ENCODE measurements at places on chromosomes 3 and 15.

DNA sequence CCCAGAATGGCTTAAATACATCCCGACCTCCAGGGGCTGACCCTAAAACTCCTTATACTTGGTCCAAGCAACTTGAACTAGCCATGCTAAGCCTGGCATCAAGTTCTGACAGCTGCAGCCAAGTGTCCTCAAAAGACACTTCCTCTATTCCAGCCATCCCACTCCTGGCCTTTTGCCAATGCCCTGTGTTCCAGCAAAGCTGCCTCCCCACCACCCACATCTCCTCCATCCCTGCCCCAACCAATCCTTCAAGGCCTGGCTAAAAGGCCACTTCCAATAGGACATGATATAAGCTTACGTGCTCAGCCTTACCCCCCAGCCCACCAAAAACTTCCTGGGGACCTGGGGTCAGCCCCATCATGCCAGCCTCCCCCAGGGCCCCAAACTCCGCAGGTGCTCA lies 40.9 kb downstream of the SEMA3G start:
- no peak for DNase-seq

DNA sequence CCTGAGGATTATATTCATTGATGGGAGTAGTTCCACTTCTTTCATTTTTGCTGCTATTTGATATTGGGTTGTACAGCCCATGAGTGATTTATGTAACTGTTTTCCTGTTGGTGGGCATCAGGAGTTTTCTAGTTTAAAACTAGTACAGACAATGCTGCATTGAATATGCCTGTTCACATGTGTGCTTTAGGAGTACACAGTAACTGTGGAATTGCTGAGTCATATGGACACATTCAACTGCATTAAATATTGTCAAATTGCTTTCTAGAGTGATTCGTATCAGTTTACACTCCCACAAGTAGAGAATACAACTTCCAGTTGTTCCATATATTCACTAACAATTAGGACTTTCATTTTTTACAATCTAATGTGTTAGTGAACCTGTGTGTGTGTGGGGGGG lies 59.8 kb upstream of the THSD4 start:
- no peak for DNase-seq

DNA sequence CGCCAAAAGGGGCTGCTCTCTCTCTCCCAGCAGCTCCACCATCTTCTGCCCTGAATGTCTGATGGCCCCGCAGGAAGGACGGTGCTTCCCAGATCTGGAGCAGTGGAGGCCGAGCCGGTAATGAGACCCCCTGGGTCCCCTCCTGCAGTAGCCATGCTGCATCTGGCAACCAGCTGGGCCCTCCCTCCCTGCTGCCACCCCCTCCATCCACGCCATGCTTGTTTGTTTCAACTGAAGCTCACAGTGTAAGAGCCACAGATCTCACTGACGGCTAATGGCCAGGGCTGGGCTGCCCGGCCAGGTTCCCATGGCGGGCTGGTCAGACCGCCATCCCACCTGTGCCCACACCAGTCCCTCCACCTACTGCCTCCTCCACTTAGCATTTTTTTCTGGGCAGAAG lies 260.8 kb downstream of the UACA start:
- DNase-seq = no peak

GRCh38 chr3:141979050-141979671 lies 102.7 kb downstream of the ATP1B3 start:
- peak; percentile 68 for DNase-seq

GRCh38 chr15:81280696-81281455 lies 43.1 kb downstream of the STARD5 start:
- DNase-seq = no peak

- no peak for DNase-seq
Measured at GRCh38 chr3:172034786-172035685, 4.3 kb upstream of the FNDC3B start.

DNA sequence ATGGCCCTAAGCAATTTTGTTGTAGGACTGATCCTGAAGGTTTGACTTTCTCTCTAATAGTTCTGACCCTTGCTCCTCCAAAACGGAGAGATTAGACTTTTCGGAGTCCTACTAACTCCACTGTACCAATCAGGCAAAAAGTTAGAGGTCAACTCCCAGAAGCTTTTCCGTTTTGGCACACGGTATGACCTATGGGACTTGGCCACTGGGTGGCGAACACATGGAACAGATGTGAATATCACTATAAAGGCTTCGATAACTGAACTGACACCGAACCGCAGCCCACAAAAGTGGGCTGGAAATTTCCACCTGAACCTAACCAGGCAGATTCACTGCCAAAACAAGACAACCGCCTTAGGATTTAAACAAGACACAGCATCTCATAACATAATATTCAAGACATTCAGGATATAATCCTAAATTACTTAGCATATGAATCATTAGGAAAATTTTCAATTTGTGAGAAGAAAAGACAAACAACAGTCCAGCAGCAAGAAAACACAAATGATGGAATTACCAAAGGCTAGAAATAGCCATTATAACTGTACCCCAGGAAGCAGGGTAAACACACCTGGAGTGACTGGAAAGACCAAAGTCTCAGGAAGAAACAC lies 12.2 kb upstream of the TM2D3 start:
- no peak for DNase-seq

DNA sequence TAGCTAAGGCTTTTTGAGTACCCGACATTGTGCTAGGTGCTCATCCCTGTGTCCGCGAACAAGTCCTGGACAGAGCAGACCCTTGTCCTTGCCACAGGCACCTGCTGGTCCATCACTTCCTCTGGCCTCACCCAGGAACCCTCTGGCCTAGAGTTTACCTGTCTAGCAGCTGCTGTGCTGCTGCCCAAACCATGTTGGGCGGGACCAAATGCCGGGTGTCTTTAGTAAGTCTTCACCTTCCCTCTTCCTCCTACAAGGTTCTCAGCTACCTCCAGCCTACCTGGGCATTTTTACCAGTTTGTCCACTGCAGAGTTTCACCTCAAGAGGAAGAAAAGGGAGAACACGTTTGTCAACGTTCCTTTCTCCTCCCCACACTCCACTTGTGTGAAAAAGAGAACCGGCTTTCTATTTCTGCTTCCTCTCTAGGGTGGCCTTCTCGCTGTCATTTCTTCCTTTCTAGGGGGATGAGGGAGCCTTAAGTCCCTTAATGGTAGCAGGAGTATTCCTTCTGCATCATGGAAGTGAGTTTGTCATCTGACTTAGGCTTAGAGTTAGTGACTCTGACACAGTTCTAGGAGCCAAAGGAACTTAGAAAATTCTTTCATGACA lies 80.4 kb upstream of the GCNT3 start:
- no peak for DNase-seq

GRCh38 chr3:184298759-184299487 lies at the start of gene PSMD2:
Gene PSMD2 (plus strand): TSS chr3:184299241. CDS start chr3:184299267, 26 bp downstream.
- peak; percentile 59 for DNase-seq

GRCh38 chr15:81184188-81184587 lies 12.5 kb upstream of the IL16 start:
- DNase-seq = no peak

DNA sequence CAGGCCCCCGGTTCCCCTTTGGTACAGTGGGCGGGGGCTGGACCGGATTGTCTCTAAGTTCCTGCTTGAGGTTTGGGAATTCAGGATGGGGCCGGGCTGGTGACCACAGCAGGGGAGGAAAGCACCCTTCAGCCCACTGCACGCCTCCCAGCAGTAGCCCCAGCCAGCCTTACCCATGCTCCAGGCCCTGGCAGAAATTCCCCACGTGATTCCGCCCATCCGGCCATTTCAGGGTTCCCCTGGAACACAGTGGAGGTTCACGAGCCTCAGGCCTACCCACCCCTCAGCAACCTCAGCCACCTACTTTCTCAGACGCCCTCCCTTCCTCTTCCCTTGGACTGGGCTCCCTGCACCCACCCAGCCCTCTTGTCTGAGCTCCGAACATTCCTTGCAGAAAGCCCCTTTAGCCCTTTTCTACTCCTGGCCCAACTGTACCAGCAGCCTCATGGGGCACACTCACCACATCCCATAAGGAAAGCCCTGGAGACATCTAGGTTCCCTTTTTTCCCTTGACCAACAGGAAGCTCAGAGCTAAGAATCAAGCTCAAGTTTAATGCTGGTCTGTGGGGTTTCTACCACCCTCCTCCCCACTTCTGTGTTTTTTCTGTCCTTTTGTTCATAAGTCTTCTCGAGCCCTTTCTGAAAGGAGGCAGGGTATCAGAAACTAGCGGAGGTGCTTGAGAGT lies 11.5 kb downstream of the ALS2CL start:
- DNase-seq = no peak

DNA sequence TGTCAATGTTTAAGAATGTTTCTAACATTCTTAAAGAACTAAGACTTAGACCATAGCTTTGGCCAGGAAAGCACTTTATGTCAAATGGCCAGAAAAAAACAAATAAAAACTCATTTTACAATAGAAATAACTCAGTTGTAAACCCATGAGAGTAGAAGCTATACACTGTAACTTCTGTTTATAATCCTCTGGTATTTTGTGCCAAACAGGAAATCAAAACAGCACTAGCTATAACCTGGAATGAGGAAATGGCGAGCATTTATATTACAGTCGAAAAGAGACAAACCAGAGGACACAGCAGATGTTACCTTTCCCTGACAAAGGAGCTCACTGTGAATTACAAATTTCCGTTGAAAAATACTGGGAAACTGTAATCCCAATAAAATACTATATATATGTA lies 10.3 kb downstream of the GK5 start:
- DNase-seq = no peak

- no peak for DNase-seq
Measured at GRCh38 chr3:196872316-196872715, 4.6 kb downstream of the SENP5 start.

GRCh38 chr3:112817797-112818196 lies 28.9 kb downstream of the CD200R1L start:
- no peak for DNase-seq

GRCh38 chr3:148319960-148320359 lies 377.7 kb upstream of the AGTR1 start:
- no peak for DNase-seq

All from AG04449 (cell line).